ENCODE measurements at places on chromosomes 7 and 10.

- DNase-seq: no peak
Observed at GRCh38 chr10:107152087-107152486, 12.4 kb downstream of the SORCS1 start.

- DNase-seq: no peak
Observed at GRCh38 chr10:84232376-84232775, 7.0 kb upstream of the LRIT2 start.

GRCh38 chr10:74822101-74822500, 4.3 kb upstream of the KAT6B start:
- no peak for DNase-seq

- no peak for DNase-seq
Observed at GRCh38 chr7:123846217-123846891, 1.4 kb downstream of the HYAL4 start.

DNA sequence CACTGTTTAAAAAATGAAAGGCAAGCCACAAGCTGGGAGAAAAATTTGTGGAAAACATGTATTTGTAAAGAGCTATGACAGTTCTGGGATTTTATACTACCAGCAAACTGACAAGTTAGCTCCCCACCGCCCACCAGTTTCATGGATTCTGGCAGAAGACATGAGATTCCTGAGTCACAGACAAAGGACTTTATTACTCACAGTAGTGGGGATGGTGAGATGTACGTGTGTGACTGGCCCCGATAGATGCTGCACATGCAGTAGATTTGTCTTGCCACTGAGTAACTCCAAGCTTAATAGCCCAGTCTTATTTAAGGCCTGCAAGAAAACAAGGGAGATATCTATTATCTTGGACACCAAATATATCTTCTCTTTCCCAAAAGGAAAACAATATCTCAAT, 281.7 kb downstream of the AHR start:
- DNase-seq: no peak

DNA sequence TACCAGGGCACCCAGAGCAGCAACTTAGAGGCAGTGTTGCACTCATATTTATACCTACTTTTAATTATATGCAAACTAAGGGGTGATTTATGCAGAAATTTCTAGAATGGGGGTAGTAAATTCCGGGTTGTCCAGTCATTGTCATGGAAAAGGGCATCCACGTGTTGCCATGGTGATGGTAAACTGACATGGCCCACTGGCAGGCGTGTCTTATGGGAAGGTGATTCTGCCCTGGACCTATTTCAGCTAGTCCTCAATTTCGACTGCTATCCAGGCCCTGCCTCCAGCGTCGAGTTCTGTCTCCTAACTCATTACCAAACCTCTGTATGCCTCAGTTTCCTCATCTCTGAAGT, 12.8 kb downstream of the SNX8 start:
- DNase-seq: no peak

DNA sequence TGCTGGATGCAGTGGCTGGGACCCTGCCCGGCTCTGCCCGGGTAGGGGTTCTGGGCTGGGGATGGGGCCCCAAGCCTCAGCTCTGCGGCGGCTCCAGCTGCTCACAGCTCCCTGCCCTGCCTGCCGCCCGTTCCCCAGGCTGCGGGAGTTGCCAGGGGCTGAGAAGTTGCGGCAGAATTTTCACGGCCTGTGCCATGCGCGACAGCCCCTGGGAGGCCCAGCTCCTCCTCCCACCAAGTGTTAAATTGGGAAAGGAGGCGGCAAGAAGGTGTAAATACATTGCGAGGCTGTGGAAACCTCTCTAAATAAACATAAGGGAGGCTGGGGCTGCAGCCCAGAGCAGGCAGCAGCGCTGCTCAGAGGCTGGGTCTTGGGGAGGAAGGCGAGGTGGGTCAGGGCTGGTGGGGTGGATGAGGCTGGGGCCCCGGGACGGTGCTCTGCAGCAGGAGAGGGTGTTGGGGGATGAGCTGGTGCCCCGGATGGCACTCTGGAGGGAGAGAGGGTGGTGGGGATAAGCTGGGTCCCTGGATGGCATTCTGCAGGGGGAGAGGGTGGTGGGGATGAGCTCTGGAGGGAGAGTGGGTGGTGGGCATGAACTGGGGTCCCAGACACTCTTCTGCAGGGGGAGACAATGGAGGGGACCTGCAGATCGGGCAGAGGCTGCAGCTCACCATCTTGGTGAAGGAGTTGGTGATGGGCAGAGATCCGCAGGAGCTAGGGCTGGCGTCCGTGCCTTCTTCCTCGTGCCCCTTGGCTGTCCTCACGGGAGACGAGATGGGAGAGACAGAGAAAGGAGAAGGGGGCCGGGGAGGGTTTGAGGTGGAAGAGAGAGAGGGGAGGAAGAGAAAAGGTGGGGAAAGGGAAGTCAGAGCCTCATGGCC, 85.5 kb upstream of the GNA12 start:
- no peak for DNase-seq

DNA sequence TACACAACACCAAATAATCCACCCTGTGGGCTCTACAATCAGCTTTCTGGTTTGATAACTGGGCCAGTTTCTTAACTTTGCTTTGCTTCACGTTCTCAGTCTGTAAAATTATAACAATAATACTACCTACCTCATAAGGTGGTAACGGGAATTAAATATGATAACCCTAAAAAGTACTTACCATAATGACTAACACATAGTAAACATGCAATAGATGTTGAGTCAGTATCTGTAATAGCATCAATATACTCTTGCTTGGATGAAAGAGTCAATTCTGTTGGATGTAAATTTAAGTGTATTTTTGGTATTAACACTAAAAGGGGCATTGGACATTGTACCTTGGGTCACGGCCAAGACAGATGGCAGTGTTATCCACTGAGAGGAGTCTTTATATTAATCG, 160.5 kb downstream of the FOXP2 start:
- DNase-seq: no peak

DNA sequence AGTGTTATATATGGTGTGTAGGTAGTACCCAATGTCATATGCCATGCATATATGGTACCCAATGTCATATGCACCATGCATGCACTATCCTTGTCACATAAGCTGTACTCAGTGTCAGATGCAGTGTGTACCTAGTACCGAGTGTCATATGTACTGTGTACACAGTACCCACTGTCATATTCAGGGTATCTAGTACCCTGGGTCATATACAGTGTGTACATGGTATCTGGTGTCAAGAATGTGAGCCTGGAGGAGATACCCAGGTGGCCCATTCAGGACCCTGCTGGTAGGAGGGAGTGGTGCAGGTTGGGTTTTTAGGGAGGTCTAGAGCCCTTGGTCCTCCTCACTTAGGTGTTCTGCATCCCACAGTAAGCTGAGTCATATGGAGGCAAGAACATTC, 1.8 kb downstream of the ZMYND11 start:
- DNase-seq: no peak

DNA sequence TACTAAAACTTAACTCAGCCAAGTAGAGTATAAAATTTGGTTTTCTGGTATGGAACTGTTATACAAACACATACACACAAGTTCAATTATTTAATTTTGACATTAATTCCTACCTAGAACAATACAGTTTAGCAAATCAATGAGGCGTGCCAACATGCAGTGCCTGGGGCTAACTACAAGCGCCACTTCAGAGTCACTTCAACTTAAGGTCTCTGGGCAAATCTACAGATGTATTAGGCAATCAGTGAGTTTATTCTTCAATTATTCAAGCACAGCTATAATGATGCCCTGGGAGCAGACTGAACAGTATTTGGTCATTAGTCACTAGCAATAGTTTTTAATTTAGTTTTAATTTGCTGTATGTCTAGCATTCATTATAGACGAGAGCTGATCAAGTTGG, 51.6 kb downstream of the HIBADH start:
- no peak for DNase-seq

DNA sequence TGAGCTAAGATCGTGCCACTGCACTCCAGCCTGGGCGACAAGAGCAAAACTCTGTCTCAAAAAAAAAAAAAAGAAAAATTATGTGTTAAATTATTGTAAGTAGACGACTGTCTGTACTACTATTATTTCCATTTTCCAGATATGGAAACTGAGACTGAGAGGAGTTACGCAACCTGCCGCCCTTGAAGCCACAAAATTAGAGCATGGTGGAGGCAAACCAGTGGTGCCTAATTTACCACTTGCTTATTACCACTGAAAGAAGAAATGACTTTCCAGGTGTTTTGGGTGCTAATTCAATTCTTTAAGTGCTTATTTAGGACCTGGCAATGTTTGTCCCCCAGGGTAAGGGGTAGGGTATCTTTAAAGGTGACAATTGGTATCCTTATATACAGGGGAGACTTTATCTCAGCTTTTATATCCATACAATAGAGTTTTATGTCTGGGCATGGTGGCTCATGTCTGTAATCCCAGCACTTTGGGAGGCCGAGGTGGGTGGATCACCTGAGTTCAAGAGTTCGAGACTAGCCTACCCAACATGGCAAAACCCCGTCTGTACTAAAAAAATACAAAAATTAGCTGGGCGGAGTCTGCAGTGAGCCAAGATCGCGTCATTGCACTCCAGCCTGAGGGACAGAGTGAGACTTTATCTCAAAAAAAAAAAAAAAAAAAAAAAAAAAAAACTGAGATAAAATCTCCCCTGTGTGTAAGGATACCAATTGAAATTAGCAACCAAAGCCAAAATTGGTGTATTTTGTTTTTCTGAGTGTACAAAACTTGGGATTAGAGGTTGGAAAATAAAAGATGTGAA, 16.6 kb upstream of the CAMK1D start:
- DNase-seq: no peak

DNA sequence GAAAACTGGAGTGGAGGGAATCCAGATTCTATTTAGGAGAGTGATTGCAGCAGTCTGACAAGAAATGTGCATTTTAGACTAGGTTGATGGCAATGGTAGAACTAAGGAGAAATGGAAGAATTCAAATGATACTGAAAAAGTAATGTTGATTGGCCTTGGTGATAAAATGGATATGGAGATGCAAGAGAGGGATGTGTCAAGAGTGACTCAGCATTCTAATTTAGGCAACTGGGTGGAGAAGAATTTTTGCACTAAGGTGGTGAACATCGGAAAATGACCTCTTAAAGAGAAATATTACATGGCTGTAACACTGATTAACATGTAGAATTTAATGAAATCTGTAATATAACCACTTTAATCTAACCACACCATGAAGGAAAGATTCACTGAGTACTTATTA, 806.5 kb downstream of the PHTF2 start:
- no peak for DNase-seq

DNA sequence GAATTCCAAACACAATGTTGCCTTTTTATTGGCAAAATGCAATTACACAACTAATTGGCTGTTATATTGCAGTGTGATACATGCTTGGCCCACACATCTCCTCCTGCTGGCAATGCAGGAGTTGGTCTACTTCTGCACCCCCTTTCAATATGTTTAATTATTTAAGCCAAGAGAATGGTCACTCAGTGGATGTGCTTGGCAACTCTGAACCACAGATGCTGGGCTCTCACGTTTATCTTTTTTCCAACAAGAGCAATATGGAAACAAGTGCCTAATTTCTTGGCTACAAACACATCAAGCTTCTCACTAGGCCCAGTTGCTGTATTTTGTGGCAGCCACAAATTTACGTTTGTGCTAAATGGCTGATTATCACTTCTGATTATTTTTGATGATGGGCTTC, 1149.2 kb upstream of the CELF2 start:
- DNase-seq: no peak

DNA sequence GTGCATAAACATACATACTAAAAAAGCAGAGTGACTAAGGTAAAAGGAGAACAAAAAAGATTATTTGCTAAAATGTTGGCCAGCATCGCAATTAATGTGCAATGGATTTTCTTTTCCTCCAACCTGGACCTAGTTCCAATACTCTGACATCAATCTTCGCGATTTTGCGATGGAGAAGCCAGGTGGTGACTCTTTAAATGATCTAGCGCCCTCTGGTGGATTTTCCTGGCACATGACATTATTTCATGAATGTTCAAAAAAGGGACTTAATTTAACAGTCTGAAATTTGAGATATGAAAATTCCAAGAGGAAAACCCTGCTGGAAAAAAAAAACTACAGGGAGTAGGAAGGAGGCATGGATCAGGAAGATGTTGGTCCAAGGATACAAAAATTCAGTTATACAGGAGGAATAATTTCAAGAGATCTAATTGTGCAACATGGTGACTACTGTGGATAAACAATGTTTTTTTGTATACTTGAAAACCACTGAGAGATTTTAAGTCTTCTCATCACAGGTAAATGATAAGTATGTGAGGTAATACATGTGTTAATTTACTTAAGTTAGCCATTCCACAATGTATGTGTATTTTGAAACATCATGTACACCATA, 4.3 kb upstream of the KCNMA1 start:
- no peak for DNase-seq

DNA sequence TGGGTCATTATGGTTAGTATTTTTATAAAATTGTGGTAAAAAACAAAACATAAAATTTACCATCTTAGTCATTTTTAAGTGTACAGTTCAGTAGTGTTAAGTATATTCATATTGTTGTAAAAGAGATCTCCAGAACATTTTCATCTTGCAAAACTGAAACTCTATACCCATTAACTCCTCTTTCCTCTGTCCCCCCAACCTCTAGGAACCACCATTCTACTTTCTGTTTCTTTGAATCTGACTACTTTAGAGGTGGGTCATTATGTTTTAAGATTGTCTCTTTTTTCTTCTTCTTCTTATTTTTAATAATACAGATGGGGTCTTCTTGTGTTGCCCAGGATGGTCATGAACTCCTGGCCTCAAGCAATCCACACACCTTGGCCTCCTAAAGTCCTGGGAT, 84.1 kb downstream of the DOCK4 start:
- no peak for DNase-seq
